Naive B cell (primary cell): ENCODE measurements at places on chromosomes 5 and 9.

GRCh38 chr9:99573085-99573484 is 248.6 kb upstream of the NR4A3 start:
- peaks cover 24% of the 10 kb centered on the region for H3K27me3 ChIP-seq
- H3K27ac ChIP-seq = no peak overlapping the region
- H3K4me3 ChIP-seq = no peak overlapping the region

GRCh38 chr9:8074713-8075286 is 275.2 kb upstream of the DMAC1 start:
- H3K4me3 ChIP-seq = no peak overlapping the region
- no peak overlapping the region for H3K27ac ChIP-seq
- no peaks in the 10 kb centered on the region for H3K36me3 ChIP-seq
- no peak for DNase-seq

DNA sequence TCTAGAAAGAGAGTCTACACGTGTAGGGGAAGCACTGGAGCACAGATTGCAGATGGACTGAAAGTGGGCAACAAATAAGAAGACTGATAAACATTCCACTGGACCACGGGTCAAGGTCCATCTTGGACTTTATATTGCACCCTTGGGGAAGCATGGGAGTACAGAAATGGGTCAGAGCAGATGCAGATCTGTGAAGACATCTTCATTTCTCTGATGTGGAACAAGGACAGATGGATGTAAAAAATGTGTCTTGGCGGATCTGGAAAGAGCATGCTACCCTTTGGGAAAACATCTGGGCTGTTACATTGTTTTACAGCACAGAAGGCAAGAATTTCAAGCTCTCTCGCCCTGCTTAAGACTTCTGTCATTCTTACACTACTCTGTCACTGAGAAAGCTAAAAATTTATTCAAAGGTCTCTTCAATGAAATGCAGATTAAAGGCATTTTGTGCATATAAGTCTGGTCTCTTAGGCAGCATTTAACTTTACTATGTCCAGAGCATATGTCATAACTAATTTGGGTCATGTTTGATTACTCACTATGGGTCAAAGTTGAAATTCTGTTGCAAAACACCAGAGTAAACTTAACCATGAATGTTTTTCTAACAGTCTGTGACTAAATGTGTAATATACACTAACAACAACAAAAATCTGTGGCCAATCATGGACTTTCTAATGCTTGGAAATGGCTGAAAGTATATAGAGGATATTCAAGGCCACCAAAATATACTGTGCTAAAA is 756.4 kb upstream of the DMAC1 start:
- H3K36me3 ChIP-seq = no peaks in the 10 kb centered on the region
- H3K27ac ChIP-seq = no peak overlapping the region
- DNase-seq = no peak
- H3K4me1 ChIP-seq = no peaks in the 10 kb centered on the region
- no peaks in the 10 kb centered on the region for H3K27me3 ChIP-seq
- H3K4me3 ChIP-seq = no peak overlapping the region

DNA sequence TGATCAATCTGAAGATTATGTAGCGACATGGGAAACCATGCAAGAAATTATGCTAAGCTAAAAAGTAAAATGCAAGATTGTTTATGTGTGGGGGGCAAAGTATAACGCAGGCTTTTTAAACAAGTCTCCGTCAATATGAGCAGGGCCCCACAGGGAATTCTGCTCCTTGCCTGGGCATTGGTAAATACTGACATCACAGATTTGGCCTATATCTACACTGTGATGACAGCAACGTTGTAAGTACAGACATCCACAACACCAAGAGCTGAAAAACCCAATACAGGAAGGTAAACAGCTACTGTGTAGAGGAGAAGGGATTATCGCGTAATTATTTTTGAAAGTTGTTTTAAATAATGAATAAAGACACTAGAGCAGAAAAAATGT is 74.5 kb upstream of the SLC25A51 start:
- H3K36me3 ChIP-seq = no peaks in the 10 kb centered on the region
- no peak for DNase-seq
- no peaks in the 10 kb centered on the region for H3K4me1 ChIP-seq
- no peaks in the 10 kb centered on the region for H3K27me3 ChIP-seq

- DNase-seq = no peak
- no peak overlapping the region for H3K27ac ChIP-seq
- H3K4me3 ChIP-seq = no peak overlapping the region
- peaks cover 13% of the 10 kb centered on the region for H3K36me3 ChIP-seq
- peaks cover 26% of the 10 kb centered on the region for H3K4me1 ChIP-seq
Observed at GRCh38 chr9:113597390-113598241, 134.1 kb downstream of the RGS3 start.

DNA sequence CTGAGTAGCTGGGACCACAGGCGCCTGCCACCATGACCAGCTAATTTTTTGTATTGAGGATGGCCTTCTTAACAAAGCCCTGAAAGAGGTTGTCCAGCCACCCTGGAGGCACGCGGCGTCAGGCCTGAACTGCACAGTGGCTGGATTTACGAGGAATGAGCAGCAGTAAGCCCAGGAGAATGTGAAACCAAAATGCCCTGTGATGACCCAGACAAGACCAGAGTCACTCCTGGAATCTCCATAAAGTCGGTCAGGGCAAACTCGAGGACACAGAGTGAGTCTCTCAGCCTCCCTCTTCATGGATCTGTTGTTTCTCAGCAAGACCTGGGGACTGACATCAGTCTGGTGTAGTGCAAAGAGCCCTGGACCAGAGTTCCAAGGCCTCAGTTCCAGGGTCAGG is 53.2 kb upstream of the C5orf58 start:
- no peak overlapping the region for H3K4me3 ChIP-seq
- no peaks in the 10 kb centered on the region for H3K4me1 ChIP-seq
- no peak for DNase-seq

GRCh38 chr9:16143310-16143709 is 590.5 kb downstream of the CCDC171 start:
- no peaks in the 10 kb centered on the region for H3K4me1 ChIP-seq
- no peak overlapping the region for H3K4me3 ChIP-seq

- H3K4me1 ChIP-seq = no peaks in the 10 kb centered on the region
- H3K36me3 ChIP-seq = no peaks in the 10 kb centered on the region
- no peaks in the 10 kb centered on the region for H3K27me3 ChIP-seq
- H3K4me3 ChIP-seq = no peak overlapping the region
- DNase-seq = no peak
Observed at GRCh38 chr5:79471556-79471955, 42.4 kb downstream of the HOMER1 start.

DNA sequence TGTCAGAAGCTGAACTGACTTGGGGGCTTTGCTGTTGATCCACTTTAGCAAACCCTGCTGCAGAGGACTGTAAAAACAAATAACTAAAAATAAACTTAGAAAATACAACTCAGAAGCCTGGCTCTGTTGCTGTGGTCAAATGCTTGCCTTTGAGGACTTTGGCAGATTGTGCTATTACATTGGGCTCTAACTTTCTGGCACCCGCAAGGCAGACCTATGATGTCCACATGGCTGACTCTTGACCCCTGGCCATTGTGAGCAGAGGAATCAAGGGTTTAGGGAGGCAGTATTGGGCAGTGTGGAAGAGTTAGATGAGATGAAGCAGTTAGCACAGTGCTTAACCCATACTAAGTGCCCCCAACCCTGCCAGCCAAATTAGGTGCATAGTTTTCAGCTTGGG is 34.0 kb downstream of the OTULIN start:
- no peak overlapping the region for H3K27ac ChIP-seq
- H3K36me3 ChIP-seq = peaks cover 20% of the 10 kb centered on the region
- no peak for DNase-seq
- no peaks in the 10 kb centered on the region for H3K27me3 ChIP-seq
- no peak overlapping the region for H3K4me3 ChIP-seq

DNA sequence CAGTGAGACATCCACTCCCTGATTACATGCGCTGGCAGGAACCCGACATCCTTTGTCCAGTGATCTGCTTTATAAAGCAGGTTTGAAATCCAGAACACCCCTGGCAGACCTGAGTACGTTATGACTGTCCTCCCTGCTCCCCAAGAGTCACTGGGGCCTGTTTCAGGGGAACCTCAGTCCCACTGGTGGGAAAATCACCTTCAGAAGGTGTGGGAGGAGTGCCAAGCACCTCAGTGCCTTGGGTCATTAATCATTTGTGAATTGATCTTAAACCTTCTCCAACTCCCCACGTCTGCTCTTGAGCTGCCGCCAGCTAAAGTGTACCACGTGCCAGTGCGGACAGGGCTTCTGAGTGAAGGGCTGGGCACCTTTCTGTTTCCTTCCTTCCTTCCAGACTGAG is 16.2 kb downstream of the SLC6A3 start:
- H3K36me3 ChIP-seq = peaks cover 27% of the 10 kb centered on the region
- no peak for DNase-seq
- H3K4me3 ChIP-seq = no peak overlapping the region
- H3K27ac ChIP-seq = no peak overlapping the region
- H3K4me1 ChIP-seq = no peaks in the 10 kb centered on the region

- peaks cover 4% of the 10 kb centered on the region for H3K36me3 ChIP-seq
- peak overlapping the region; percentile 74 for H3K4me3 ChIP-seq
- no peak for DNase-seq
- H3K4me1 ChIP-seq = peaks cover 21% of the 10 kb centered on the region
- H3K27me3 ChIP-seq = peaks cover 87% of the 10 kb centered on the region
Observed at GRCh38 chr5:1444361-1445189, 665 bp downstream of the SLC6A3 start.

DNA sequence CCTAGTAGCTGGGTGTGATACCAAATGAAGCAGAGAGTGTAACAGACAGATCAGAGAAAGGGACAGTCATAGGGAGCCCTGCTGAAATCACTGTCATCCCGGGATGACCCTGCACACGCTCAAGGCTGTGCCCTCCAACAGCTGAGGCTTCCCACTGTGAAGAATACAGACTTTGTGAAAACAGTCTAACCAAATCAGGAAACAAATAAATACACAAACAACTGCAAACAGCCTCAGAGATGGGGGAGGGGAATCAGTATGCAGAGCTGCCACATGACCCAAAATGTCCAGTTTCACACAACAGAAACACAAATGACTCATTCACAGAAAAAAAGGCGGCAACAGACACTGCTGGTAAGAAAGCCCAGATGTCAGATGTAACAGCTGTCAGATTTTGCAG is 101.9 kb downstream of the ADAMTS2 start:
- no peak for DNase-seq
- no peaks in the 10 kb centered on the region for H3K36me3 ChIP-seq
- H3K27ac ChIP-seq = no peak overlapping the region
- no peaks in the 10 kb centered on the region for H3K4me1 ChIP-seq
- peaks cover 39% of the 10 kb centered on the region for H3K27me3 ChIP-seq

- peaks cover 14% of the 10 kb centered on the region for H3K36me3 ChIP-seq
- H3K27me3 ChIP-seq = peaks cover 42% of the 10 kb centered on the region
- DNase-seq = no peak
- no peaks in the 10 kb centered on the region for H3K4me1 ChIP-seq
- H3K27ac ChIP-seq = no peak overlapping the region
Observed at GRCh38 chr9:114131808-114132549, 23.4 kb upstream of the COL27A1 start.

DNA sequence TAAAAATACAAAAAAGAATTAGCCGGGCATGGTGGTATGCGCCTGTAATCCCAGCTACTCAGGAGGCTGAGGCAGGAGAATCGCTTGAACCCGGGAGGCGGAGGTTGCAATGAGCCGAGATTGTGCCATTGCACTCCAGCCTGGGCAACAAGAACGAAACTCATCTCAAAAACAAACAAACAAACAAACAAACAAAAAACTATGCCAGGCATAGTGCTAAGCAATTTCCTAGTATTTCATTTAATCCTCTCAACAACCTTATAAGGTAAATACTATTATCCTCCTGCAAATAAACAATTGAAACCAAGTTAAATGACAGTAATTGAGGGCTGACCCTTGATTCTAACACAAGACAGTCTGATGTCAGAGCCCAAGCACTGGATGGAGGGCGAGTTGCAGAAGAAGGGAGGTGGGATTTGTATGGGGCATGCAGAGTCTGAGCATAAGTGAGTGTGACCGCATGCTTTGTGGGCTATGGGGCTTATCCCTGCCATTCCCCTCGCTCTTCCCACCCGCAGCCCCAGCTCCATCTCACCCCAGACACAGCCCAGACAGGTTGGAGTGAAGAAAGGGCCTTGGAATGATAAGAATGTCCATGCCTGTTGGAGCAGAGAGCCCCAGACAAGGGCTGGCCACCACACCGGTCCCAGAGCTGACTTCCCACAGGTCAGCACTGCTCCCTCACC is 24.3 kb upstream of the RPS14 start:
- DNase-seq = no peak
- no peaks in the 10 kb centered on the region for H3K36me3 ChIP-seq
- no peak overlapping the region for H3K4me3 ChIP-seq
- H3K27me3 ChIP-seq = no peaks in the 10 kb centered on the region
- no peaks in the 10 kb centered on the region for H3K4me1 ChIP-seq
- H3K27ac ChIP-seq = no peak overlapping the region

DNA sequence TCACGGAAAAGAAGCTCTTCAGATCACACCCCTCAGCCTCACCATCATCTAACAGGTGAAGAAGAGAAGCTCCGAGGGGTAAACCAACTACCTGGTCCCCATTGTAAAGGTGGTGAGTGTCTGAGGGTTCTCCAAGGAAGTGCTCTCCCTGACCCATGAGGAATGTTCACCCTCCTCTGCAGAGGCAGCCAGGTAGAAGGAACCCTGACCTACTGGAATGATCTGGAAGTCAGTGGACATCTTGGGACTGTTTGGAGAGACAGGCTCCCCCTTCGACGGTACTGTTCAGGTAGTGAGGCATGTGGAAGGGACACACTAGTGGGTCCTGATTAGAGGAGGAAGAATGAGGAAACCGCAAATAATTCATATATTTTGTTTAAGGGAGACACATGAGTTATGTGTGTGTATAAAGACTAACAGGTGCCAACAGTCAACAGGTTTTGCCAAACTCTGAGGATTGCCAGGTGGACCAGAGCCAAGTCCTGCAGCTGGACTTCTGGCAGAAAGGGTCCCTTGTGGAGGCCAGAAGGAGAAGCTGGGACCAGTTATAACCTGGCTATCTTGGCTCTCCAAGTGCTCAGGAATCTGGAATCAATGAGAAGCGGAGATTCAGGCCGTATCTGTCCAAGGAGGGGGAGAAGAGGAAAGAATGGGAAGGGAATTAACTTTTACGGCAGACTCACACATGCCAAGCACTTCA is 3.0 kb upstream of the ZBTB34 start:
- H3K27me3 ChIP-seq = peaks cover 22% of the 10 kb centered on the region
- no peak overlapping the region for H3K4me3 ChIP-seq
- H3K36me3 ChIP-seq = no peaks in the 10 kb centered on the region
- no peak for DNase-seq
- H3K4me1 ChIP-seq = peaks cover 13% of the 10 kb centered on the region

- no peak for DNase-seq
- no peak overlapping the region for H3K27ac ChIP-seq
- peaks cover 10% of the 10 kb centered on the region for H3K27me3 ChIP-seq
- no peaks in the 10 kb centered on the region for H3K36me3 ChIP-seq
Observed at GRCh38 chr5:68015381-68016302, 199.9 kb upstream of the PIK3R1 start.

GRCh38 chr5:82676661-82677060 is 398.5 kb upstream of the RPS23 start:
- H3K4me3 ChIP-seq = no peak overlapping the region
- DNase-seq = no peak
- no peaks in the 10 kb centered on the region for H3K4me1 ChIP-seq
- no peak overlapping the region for H3K27ac ChIP-seq
